ENCODE measurements at places on chromosomes 5 and 9.
A peak's percentile ranks its signal among the peaks of the same experiment; 100 is the strongest.

GRCh38 chr5:2271316-2271715 is 388.6 kb upstream of the IRX4 start:
- DNase-seq = no peak

DNA sequence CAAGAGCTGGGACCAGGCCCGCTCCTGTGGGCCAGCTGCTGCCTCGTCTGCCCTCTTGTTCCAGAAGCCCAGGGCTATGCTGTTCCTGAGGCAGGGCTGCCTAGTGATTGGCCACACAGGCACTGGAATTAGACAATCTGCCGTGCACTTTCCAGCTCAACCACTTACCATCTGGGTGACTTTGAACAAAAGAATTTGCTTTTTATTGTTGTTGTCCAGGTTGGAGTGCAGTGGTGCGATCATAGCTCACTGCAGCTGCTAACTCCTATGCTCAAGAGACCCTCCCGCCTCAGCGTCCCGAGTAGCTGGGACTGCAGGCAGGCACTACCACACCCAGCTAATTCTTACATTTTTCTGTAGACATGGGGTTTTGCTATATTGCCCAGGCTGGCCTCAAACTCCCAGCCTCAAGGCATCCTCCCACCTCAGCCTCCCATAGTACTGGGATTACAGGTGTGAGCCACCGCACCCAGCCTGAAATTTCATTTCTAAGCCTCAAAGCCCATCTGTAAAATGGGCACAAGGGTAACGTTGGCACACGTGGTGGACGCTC is 1.2 kb upstream of the NEK6 start:
- DNase-seq = no peak

- DNase-seq = no peak
These were observed 372.3 kb downstream of the CDH18 start for GRCh38 chr5:19615661-19616060.

- DNase-seq = no peak
These were observed 84.7 kb downstream of the PARP8 start for GRCh38 chr5:50751064-50751657.

DNA sequence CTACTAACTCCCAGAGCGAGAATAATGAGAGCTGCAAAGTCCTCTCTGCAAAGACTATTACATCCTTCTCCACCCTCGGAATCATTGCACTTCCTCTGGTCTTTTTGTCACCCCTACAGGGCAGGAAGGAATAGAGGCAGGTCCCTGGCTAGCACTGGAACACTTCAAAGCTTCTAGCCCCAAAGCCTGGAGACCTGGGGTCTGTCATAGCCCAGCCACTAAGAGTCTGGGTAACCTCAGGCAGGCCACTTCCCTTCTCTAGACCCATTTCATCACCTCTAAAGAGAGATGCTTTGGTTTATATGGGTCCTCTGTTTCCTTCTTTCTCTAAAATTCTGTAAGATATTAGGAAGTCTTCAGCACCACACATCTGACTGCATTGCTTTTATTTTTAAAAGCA is 6.7 kb downstream of the ADRB2 start:
- DNase-seq = no peak

- no peak for DNase-seq
These were observed 106.7 kb upstream of the CPEB4 start for GRCh38 chr5:173781432-173781815.

DNA sequence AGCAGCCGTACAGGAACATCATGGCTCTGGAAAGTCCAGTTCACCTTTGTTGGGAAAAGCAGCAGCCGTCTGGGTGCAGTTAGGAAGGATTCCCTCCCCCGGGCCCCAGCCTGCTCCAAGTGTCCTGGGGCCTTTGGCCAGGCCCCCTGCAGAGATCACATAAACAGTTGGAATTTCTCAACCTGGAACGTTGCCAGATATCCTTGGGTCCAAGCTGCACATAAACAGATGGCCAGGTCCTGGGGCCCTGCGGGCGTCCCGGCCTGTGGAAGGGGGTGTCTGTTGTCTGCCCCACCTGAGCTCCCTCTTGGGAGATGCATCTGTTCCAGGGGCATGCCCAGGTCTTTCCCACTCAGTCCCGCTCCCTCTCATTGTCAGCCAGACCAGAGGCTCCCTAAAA is 92.7 kb downstream of the COL5A1 start:
- DNase-seq = no peak

GRCh38 chr9:31744589-31744988 is 639.9 kb upstream of the ACO1 start:
- no peak for DNase-seq

DNA sequence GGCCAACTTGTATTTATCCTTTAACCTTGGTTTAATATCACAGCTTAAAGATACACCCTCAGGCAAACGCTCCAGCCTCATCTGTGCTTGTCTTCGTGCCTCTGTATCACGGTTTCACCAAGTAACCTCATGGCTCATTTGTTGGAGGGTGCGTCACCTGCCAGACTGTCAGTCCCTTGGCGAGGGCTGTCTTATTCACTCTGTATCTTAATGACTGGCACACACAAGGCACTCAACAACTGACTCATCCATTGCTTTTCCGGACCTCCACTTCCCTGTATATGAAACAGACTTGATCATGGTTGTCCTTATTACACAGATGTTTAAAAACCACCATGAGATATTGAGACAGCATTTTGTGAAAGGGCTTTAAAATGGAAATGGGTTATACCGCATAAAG is 28.0 kb downstream of the LCP2 start:
- no peak for DNase-seq

DNA sequence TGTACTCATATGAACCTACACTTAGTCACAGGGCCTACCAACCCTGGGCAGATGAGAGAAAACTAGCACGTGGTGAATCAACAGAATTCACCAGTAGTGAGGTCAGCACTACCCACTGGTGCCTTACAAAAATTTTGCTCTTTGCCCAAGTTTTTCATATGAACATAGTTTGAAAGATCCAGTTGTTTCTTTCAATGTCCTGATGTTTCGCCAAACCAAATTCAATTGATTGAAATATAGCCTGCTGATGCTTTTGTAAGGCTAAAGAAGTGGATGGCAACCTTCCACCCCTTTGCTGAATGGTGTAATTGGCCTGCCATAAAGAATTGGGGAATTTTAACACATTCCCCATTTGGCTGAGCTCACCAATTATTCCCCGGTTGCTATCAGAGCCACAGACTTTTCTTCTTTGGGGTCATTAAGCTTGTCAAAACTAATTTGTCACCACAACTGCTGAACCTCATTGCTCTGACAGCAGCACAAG is 339.2 kb downstream of the GLIS3 start:
- no peak for DNase-seq

DNA sequence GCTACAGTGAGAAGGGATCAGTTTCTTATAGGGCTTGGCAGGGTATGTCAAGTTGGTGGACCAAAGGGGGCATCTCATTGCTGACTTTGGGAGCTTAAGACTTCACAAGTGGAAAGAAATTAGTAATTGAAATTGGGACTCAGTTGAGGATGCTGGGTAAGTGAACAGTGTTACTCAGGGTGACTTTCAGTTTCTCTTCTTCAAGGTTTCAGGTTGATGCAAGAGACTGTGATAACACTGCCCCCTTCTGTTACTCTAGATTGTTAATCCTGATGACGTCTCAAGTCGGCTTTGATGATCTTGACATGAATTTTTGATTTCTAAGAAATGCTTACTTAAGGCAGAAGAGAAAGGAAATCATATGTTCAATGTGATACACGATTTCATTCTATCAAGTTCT is 21.3 kb downstream of the KCTD16 start:
- no peak for DNase-seq

- no peak for DNase-seq
These were observed 792.1 kb downstream of the BRINP1 start for GRCh38 chr9:118577121-118577520.

DNA sequence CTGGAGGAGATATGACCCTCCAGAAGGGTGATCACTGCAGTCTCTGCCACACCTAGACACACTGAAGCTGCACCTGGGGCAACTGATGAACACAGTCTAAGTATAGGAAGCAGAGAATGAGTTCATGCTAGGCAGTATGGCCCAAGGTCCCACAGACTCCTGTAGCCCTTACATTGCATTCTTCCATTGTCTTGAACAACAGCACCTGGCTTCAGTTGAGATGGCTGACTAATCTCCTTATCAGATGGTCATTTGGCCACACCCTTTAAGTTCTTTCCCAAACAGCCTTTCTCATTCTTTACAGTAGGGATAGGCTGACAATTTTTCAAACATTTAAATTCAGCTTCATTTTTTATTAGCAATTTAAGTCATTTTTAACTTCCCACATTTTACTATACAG is 23.1 kb downstream of the CENPK start:
- DNase-seq = no peak

- DNase-seq = no peak
These were observed 191.8 kb downstream of the CD180 start for GRCh38 chr5:67004730-67005350.

DNA sequence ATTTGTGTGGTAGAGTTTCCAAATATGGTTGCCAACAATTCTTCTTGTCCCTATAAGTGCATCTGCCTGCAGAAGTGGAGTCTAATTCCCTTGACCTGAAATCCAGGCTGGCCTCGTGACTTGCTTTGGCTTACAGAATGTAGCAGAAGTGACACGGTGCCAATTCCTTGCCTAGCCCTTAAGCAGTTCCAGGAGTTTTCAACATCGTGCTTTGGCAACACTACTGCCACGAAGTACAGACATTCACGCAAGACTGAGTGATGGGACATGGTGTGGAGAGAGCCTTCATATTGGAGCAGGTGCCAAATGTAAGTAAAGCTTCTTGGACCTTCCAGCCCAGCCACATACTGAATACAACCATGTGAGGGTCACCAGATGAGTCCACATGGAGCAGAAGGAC is 92.9 kb upstream of the NEK6 start:
- peak; percentile 43 for DNase-seq

GRCh38 chr5:107526270-107526937 is 144.3 kb downstream of the EFNA5 start:
- no peak for DNase-seq

GRCh38 chr9:84216151-84216550 is 124.4 kb downstream of the SLC28A3 start:
- no peak for DNase-seq

GRCh38 chr5:139797335-139797734 is 1.7 kb downstream of the PSD2 start:
- DNase-seq = no peak

GRCh38 chr5:129591508-129592160 is 131.5 kb downstream of the ADAMTS19 start:
- no peak for DNase-seq

GRCh38 chr9:27654629-27655285 is 81.5 kb upstream of the C9orf72 start:
- DNase-seq = peak; percentile 23

DNA sequence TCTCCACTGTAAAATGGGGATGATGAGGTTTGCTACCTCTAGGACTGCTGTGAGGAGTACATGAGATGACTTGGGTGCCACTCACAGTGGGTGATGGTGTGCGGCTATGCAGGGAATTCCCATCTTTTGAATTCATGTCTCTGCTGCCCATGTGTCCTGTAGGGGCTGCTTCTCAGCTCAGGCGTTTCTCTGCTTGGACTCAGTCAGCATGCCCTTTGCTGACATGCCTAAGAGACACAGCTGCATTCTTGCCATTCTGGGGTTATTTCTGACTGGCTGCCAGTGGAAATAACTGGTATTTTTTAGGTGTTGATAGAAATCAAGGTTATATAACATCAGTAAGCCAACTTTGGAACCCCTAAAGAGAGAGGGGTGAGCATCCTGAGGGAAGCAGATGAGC is 24.3 kb upstream of the XPA start:
- no peak for DNase-seq

GRCh38 chr9:4243113-4243512 is 56.8 kb downstream of the GLIS3 start:
- no peak for DNase-seq

GRCh38 chr9:72443855-72444254 is 77.6 kb upstream of the TMC1 start:
- no peak for DNase-seq

DNA sequence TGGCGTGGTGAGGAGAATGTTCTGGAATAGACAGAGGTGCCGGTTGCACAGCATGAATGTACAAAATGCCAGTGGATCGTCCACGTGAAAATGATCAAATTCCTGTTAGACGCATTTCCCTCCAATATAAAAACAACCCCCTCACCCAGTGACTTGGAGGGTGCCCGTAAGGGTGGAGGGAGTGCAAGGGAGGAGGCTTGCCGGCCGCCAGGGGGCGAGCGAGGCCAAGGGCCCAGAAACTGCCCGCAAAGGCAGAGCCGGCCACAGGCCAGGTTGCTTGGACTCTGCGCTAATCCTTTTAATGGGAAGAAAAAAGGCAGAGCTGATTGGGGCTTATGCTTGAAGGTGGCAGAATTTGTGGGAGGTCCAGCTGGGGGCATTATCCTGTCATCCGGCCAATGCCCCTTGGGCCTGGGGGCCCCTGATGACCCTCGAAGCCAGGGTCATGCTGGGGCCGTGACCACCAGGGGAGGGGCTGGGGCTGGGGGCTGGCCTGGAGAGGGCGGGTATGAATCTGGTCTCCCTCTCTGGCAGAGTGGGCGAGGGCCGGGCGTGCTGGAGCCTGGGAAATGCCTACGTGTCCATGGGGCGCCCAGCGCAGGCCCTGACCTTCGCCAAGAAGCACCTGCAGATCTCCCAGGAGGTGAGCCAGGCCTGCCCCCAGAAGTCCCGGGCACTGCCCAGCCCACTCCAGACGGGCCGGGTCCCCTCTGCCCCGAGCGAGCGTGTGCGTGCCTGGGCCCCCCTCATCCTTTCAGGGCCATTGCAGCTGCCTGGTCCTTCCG is 12.0 kb downstream of the GPSM1 start:
- peak; percentile 79 for DNase-seq

DNA sequence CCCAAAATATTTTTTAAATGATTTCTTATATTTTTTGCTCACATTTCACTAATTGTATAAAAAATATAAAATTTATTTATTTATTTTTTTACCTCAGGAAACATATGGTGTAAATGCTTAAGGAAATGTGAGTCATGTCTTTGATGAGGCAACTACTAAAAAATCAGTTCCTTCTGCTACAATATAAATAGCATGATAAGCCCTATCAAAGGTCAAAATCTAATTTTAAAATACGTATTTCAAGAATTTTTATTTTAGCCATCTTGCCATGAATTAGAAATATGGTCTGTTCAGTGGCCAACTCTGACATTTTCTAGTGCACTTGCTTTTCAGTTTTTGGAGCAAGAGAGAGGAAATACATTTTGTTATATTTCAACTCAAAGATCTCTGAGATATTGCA is 50.5 kb downstream of the PDE4D start:
- DNase-seq = no peak

- no peak for DNase-seq
These were observed 677 bp upstream of the ZNF79 start for GRCh38 chr9:127423476-127423933.

All from head of caudate nucleus (tissue), 42 donors.